ENCODE measurements at places on chromosomes 7 and 10.
A peak's percentile ranks its signal among the peaks of the same experiment; 100 is the strongest.

GRCh38 chr10:62380016-62380415 lies 5.8 kb downstream of the ZNF365 start:
- no peak for DNase-seq

GRCh38 chr10:29205787-29206186 lies 83.1 kb upstream of the LYZL1 start:
- no peak for DNase-seq

DNA sequence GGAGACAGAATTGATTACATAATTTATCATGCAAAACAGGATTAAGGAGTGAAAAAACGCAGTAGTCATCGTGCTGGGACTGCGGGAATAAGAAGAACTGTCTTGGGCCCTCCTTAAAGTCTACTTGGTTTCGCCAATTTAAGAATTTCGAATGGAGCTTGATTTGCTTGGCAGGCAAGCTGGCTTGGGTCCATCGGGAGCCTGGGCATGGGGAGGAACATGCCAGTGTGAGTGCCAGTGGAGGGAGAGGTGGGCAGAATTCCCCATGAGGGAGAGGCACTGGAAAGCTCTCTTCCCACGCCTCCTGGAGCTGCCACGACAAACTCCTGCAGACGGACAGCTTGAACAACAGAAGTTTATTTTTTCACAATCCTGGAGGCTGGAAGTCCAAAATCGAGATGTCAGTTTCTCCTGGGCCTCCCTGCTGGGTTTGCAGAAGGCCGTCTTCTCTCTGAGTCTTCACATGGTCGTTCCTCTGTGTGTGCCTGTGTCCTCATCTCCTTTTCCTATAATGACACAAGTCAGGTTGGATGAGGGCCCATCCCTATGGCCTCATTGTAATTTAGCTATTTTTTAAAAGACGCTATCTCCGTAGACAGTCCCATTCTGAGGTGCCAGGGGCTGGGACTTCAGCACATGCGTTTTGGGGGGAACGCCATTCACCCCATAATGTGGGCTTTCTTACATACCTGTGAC lies 528.7 kb upstream of the DPP6 start:
- no peak for DNase-seq

DNA sequence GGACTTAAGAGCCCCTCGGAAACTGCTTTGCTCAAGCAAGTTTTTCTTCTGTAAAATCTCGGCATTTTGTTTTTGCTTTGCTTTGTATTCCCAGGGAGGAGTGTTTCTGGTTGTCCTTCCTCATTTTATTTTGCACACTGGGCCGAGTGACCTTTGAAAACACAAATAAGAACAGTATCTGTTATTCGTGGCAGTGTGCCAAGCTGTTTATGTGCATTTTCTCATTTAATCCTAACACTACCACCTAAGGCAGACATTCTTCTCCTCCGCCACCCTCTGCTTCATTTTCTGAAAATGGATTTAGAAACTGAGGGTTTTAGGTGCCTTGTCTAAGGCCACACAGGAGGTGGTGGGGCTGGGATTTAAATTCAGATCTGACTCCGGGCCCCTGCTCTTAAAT lies 218.5 kb downstream of the TCF7L2 start:
- DNase-seq: no peak

GRCh38 chr7:3158341-3158760 lies 114.7 kb upstream of the CARD11 start:
- DNase-seq: no peak

- DNase-seq: no peak
These were observed 47.6 kb downstream of the GTF2IRD1 start for GRCh38 chr7:74501298-74501697.

GRCh38 chr10:96831867-96832720 lies at the start of gene LCOR:
Gene LCOR, plus strand, starts transcription at chr10:96832298. Its CDS starts 116,760 bp downstream, at chr10:96949058.
- DNase-seq: peak; percentile 82

DNA sequence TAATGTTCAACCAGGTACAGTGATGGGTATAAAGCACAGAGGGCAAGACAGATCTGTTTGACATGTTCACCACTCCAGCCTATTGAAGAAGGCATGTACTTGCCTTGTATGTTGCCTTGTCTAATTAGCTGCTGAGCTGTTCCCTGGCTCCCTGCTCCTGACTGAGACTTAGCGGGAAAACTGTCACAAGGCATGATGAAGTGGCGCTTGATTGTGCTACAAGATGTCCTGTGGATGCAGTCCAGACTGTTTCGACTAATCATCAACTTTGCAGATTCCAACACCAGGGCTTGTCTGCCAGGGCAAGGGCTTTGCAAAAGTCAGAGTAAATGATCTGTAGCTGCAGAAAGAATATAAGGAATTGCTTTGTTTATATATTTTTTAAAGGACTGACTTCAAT lies 136.2 kb upstream of the NRBF2 start:
- DNase-seq: no peak

DNA sequence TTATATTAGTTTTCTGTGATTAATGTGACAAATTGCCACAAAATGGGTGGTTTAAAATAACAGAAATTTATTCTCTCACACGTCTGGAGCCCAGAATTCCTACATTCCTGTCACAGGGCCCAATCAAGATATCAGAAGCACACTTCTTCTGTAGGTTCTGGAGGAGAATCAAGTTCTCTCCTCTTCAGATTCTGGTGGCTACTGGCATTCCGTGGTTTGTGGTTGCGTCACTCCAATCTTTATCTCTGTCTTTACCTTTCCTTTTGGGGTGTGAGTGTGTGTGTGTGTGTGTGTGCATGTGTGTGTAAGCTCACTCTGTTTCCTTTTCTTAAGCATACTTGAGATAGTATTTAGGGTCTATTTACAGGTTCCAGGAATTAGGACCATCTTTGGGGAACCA lies 115.5 kb upstream of the DKK1 start:
- no peak for DNase-seq

- DNase-seq: no peak
These were observed 55.0 kb downstream of the ICA1 start for GRCh38 chr7:8206956-8207355.

GRCh38 chr7:39700165-39700564 lies 76.8 kb downstream of the RALA start:
- no peak for DNase-seq
